ENCODE measurements at places on chromosomes 11 and 22.

GRCh38 chr22:41367680-41368542, 13.8 kb upstream of the TEF start:
- peak; percentile 20 for DNase-seq

DNA sequence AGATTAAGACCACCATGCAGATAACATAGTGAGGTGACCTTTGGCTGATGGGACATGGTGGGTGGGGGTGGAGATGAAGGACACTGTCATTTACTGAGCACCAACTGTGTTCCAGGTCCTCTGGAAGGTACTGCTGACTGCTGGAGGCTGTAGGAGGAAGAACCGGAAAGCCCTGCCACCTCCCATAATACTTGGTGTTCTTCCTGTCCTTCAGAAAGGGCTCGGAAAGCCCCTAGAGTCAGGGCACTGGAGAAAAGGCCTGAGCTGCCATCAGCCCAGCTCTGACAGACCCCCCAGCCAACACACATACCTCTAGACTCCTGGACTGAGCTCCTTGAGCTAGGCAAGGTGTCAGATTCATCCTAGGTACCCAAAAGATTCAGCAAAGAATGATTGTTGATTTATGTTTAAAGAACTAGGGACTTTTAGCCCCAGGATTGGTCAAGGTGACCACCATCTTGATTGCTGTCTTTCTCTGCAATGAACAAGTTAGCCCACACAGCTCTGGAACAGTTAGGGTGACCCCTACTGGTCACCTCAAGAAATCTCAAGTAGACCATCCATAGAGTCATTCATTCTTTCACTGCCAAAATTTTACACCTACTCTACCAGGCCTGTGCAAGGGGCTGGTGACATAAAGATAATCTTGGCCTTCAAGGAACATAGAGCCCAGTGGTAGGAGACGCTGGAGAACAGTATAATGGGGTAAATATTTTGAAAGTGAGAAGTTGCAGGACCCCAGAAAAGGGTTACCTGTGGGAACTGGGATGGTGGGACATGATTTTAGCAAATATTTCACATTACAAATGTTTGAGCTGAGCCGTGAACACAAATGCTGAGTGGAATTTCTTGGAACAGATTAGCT, 39.4 kb downstream of the IRAG1 start:
- peak; percentile 9 for DNase-seq

- DNase-seq: no peak
Observed at GRCh38 chr22:46894081-46894671, 131.7 kb downstream of the TBC1D22A start.

- DNase-seq: no peak
Observed at GRCh38 chr11:73361953-73362776, 14.0 kb upstream of the RELT start.

GRCh38 chr11:12454782-12455181, 77.4 kb downstream of the PARVA start:
- DNase-seq: no peak

- DNase-seq: no peak
Observed at GRCh38 chr11:128814856-128815705, 52.0 kb downstream of the KCNJ1 start.

GRCh38 chr11:117443266-117444186, 115.9 kb downstream of the CEP164 start:
- DNase-seq: no peak

DNA sequence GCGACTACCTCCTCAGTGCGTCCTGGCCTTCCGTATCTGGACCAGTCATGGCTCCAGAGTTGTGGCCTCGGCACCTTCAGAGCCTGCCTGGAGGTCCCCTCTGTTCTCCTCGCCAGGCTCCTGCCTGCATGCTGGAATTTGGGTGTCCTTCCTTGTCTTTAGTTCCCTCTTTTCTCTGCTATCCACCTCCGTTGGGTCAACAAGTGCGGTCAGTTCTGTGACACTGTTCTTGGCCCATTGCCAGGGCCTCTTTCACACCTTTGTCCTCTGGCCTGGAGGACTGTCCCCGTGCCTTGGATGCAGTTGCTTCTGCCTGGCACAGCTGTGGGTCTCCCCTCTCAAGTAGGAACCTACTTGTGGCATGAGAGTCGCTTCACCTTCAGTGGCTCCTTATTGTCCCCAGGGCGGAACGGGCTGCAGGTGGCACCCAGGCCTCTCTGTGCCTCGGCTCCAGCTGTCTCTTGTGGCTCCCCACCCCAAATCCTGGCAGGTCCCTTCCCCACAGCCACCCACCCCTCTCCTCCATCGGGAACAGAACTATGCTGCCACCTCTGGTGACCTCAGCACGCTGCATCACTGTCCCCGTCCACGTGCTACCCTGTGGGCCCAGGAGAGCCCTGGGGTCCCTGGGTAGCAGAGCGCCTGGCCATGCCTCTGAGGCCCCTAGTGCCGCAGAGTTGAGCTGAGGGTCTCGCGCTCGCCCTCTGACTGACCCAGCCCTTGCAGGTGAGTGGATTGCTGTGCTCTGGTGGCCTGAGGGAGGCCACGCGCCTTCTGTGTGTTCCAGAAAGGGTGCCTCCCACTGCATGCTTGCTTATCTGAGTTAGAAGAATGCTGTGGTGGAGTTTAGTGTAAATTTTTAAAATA, 4.7 kb downstream of the DGCR8 start:
- DNase-seq: peak; percentile 31

- no peak for DNase-seq
Observed at GRCh38 chr11:6928916-6929315, 2.7 kb downstream of the ZNF215 start.

DNA sequence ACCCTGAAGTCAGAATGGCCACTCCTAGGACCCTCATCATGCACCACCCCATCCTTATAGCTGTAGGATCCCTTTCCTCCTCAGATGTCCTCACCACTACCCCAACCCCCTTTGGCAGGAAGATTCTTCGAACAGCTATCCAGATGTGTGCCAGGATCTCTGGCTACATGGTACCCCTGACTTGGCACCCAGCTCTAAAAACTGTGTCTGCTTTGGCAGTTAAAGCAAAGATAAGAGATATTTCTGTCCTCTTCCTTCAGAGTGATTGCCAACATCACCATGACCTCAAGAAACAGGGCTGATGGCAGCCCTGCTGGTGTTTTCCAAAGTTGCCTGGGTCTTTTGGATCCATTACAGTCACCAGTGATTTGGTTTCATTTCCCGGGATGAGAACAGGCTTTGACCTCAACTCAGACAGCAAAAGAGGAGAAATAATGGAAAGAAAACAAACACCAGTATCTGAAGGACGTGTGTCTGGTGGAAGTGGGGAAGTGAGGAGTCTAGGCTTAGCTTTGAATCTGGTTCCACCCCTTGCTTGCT, 4.3 kb upstream of the NRIP3 start:
- no peak for DNase-seq

- peak; percentile 18 for DNase-seq
Observed at GRCh38 chr22:44648821-44649565, 53.0 kb upstream of the PRR5 start.

DNA sequence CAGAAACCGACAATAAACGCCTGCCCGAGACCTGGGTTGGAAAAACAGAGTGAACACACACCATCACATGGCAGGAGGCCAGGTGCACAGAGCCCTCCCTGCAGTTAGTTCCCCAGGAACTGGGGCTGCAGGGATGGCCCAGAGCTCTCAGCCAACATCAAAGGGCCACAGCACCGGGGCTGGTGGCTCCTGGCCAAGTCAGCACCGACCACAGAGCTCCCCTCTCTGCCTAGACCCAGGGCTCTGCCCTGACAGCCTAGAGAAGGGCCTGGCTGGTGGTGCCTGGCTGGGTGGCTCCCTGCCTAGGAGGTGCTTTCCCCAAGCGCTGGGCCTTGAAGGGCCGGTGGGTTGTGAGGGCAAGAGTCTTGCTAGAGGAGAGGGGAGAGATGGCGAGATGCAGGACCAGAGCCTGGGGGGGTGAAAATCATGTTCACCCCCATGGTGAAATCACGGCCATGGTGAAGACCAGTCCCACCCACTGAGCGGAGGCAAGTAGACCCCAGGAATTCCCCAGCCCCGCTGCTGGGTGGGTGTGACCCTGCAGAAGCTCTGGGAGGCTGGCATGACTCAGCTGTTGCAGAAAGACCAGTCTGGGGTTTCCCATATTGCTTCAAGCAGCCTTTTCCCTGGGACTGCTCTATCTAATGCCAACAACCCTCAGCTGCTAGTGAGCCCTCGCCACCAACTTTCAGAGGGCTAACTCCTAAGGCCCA, 7.2 kb upstream of the BID start:
- DNase-seq: peak; percentile 11

GRCh38 chr11:65429068-65429681, 6.6 kb downstream of the NEAT1 start:
- DNase-seq: no peak

- no peak for DNase-seq
Observed at GRCh38 chr11:58046231-58046630, 15.5 kb downstream of the OR6Q1 start.

GRCh38 chr22:41939981-41940831, 6.7 kb downstream of the CENPM start:
- no peak for DNase-seq

DNA sequence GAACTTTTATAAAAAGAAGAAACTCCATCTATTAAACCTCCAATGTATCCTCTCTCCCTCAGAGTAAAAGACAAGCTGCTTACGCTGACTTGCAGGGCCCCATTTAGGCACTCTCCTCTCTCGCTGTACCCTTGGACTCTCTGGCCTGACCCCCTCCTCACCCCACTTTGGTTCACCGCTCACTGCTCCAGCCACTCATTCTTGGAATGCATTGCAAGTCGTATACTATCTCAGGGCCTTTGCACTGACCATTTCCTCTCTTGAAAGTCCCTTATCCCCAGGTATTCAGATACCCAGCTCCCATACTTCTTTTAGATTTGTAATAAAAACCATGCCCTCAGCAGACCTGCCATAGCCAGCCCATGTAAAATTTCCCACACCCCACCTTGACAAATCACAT, 139.6 kb downstream of the DBX1 start:
- no peak for DNase-seq

GRCh38 chr11:19323502-19323901, 82.8 kb upstream of the E2F8 start:
- no peak for DNase-seq

- no peak for DNase-seq
Observed at GRCh38 chr11:85114786-85115185, 512.4 kb downstream of the DLG2 start.

DNA sequence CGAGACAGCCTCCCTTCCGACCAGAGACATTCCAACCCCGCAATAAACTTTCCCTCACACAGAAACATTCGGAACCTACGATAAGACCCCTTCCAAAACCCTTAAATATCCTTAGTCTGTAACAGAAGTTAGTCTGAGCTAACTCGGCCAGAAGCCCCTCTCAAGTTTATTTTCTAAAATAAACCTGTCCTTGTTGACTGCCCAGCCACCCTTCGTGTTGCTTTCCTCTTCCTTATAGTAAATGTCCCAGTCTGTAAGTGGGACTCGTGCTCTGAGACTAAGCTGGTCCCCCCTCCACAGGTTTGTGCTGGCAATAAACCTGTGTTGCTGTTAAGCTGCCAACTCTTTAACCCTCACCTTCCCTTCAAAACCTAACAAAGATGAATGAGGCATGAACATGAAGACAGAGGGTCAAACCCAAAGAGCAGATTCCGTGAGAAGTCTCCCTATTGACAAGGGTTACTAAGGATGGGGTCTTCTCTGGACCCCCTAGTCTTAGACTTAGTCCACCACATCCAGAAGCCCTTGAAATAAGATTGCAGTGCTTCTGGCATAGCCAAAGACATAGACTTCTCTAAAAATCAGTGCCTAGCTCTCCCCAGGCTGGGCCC, 18.2 kb downstream of the MIF start:
- DNase-seq: no peak

DNA sequence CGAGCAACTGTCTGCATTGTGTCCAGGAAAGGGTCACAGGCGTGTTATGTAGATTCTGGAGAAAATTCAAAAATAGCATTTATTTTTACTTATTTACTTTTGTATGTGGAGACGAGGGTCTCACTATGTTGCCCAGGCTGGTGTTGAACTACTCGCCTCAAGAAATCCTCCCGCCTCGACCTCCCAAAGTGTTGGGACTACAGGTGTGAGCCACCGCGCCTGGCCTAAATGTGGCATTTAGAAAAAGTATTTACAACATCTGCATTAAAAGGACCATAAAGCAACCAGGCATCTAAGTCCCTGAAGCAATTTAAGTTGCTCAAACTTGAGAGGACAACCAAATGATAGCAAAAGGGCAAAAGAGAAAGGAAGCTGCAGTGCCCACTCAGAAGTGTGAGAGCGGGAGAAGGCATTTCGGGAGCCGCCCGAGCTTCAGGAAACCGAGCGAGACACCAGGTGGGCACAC, 595 bp downstream of the TRIM66 start:
- DNase-seq: no peak

DNA sequence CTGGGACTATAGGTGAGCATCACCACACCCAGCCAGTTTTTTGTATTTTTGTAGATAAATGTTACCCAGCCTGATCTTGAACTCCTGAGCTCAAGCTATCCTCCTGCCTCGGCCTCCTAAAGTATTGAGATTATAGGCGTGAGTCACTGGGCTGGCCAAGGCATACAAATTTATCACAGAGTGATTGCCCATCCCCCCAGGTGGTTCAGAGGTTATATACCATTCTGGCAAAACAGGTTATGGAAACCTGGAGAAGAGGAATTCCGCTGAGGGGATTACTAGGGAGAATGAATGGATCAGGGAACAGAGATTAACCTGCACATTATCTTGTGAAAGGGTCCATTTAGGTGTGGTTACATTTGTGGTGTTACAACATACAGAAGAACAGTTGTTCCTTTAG, 8.1 kb downstream of the ATG13 start:
- DNase-seq: no peak

GRCh38 chr11:76803811-76804600, 20.9 kb downstream of the TSKU start:
- DNase-seq: no peak

GRCh38 chr11:116339306-116340098, 433.3 kb downstream of the BUD13 start:
- DNase-seq: no peak

DNA sequence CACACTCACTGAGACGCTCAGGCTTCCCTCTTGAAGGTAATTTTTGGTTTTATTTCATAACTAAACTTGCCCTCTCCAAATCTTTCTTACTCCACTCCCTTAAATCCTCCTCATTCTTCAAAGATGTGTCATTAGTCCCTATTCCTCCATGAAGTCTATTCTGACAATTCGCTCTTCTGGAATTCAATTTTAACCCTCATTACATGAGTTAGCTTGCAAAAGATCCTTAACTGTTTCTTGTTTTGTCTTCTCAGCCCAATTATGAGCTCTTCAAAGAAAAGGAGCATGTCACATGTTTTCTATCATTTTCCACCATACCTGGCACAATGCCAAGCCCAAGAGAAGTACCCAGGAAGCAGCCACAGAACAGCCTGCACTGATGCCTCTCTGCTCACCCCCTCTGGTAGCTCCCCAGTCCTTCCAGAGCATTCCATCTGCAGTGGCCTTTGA, 13.0 kb downstream of the GALNT18 start:
- DNase-seq: no peak

Measured in NCI-H1694 (cell line).